ENCODE measurements at places on chromosomes 1 and 21.

GRCh38 chr21:37421306-37421705 is 54.7 kb downstream of the DYRK1A start:
- DNase-seq = no peak

GRCh38 chr1:33381977-33382376 is 48.9 kb downstream of the PHC2 start:
- no peak for DNase-seq

GRCh38 chr1:205381305-205381704 is 24.6 kb upstream of the KLHDC8A start:
- DNase-seq = no peak

DNA sequence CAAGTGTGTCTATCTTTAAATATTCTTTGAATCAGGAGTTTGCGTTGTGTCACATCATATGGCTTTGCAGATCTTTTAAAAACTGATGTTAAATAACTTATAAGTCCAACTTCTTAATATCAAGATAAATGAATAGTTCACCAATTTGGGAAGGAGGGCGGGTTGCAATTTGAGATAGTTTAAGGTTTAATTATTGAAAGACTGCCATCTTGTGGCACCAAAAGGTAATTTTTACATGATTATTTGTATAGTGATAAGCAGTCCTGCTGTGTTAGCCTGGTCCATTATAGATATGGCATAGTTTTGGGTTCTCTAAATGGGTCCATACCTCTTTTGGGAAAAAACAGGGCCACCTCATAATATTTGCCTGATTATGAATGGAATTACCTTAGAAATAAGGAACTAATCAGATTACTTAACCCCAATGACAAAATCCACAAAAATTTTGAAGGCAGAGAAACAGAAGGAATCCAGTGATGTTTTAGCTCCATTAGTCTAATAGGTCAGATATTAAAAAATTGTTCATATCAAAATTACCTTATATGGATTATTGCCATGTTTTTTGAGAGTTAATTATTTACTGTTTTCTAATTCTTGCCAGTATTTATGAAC is 64.3 kb downstream of the PRKAA2 start:
- DNase-seq = no peak

GRCh38 chr1:184322253-184322652 is 64.6 kb upstream of the C1orf21 start:
- DNase-seq = no peak

DNA sequence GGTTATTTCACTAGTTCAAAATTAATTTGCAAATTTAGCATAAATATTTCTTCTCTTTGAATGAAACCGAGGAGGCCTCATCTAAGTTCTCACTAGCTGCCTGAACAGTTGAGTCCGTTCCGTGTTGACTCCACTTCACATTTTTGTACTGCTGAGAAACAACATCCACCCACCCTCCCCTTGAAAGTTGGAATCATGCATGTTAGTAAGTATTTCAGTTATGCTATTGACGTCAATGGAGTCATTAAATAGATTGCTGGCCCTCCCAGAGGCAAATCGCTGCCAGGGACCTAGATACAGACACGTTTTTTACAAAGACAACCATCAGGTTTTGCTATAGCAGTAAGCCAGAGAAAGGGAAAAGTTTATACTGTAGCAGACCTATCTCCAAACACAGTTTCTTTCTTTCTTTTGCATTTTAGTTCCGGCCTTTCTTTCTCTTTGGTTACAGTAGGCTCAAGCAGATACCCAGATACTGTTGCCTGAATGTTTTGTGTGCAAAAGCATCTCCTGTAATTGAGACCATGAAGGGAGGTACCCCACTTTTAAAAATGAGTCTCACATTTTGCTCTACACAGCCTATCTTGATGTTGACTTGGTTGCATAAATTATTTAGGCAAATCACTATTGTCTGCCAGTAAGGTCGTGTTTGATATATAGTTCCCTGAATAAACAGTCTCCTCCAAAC is 262.6 kb upstream of the SGIP1 start:
- no peak for DNase-seq

DNA sequence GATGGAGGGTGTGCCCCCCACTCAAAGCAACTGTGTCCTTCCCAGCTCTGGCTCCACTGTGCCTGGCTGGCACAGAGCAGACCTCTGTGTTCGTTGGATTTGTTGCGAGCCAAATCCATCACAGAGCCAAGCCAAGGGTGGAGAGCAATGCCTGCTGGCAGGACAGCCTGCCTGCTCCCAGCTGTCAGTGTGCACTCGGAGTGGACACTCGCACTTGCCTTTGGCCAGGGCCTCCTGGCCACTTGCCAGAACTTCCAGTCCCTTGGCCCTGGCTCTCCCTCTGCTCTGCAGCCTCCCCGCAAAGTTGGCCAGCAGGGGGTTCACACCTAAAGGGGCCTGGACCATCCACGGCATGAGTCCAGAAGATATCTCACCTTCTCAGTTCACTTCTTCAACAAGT is 16.4 kb downstream of the HEYL start:
- DNase-seq = no peak

- no peak for DNase-seq
Observed at GRCh38 chr1:212302745-212303383, 17.7 kb downstream of the PPP2R5A start.

GRCh38 chr1:12540580-12541273 is 77.3 kb downstream of the DHRS3 start:
- no peak for DNase-seq

DNA sequence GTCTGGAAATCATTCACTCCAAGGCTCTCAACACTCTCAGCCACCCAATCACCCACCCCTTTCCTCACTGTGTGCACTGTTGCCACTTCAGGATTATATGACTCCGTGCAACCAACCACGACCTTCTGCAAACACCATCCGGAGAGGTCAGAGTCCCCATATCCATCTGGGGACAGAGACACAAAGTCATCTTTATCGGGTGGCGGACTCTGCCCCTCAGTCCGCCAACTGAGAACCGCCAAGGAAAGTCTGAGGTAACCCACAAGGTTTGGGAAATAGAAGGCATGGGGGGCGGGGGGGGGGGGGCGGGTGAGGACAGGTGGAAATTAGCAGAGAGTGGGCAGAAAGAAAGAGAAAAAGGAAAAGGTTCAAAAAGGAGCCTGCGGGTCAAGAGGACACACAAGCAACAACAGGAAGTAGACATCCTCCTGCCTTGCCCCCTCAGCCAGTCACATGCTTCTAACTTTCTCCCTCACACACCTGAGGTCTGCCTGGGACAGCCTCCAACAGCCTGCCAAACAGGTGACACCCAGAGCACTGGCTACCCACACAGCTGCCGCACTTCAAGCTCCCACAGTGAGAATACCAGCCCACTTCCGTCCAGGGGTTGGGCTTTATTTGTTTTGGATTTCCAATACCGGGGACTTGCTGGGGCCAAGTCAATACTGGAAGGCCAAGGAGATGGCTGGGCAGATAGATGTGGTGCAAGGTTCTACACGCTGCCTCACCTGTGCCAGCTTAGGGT is 58.1 kb downstream of the SSBP3 start:
- DNase-seq = no peak

- DNase-seq = no peak
Observed at GRCh38 chr1:25556791-25557476, 13.5 kb downstream of the LDLRAP1 start.

DNA sequence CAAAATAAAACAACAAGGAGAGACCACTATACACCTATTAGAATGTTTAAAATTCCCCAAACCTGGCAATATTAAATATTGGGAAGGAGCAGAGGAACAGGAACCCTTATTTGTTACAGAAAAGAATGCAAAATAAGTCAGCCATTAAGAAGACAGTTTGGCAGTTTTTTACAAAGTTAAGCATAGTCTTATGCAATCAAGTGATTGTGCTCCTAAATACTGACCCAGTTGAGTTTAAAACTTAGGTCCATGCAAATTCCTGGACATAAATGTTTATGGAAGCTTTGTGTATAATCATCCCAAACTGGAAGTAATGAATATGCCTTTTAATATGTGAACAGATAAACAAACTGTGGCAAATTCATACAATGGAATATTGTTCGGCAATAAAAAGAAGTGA is 72.9 kb upstream of the RGS4 start:
- DNase-seq = no peak

DNA sequence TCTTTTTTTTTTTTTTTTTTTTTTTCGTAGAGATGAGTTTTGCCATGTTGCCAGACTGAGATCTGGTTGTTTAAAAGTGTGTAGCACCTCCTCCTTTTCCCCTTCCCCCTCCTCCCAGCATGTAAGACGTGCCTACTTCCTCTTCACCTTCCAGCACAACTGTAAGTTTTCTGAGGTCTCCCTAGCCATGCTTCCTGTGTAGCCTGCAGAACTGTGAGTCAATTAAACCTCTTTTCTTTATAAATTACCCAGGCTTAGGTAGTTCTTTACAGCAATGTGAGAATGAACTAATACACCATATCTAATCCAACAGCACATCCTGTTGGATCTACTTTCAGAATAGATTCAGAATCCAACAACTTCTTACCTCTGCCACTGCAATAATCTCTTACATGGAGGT is 111.1 kb downstream of the CLIC6 start:
- DNase-seq = no peak

DNA sequence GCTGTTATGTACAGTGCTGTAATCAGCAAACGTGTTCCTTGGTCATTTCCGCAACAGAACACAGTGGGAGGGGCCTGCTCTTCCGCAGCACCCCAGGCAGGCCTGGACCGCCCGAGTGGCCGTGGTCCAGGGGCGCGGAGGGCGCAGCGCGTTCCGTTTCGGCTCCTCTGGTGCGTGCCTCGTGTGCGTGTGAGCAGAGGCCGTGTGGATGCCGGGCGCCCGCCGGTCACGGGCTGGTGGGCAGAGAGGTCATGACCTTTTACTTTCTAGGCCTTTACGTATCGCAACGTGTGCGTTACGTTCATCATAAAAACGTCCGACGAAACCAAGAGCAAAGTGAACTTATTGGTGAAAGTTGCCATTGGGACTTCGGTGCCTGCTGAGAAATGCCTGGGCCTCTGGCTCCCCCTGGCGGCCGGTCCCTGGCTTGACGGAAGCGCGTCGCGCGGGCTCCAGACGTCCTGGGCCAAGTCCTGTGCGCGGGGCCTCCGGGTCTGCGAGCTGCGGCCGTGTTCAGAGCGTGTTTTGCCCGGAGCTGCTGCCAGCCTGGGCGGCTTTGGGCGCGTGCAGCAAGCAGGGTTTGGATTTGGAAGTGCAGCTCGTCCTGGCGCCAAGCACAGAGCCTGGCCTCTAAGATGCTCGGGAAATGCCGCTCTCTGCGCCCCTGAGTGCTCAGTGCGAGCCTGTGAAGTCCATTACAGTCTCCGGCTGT is 34.4 kb downstream of the COL18A1 start:
- peak; percentile 74 for DNase-seq

- DNase-seq = no peak
Observed at GRCh38 chr1:244046907-244047611, 4.0 kb upstream of the ZBTB18 start.

- no peak for DNase-seq
Observed at GRCh38 chr1:185279571-185279970, 37.5 kb downstream of the IVNS1ABP start.

- DNase-seq = no peak
Observed at GRCh38 chr1:234373959-234374254, 651 bp downstream of the COA6 start.

GRCh38 chr1:61451572-61451968 is 273.4 kb downstream of the TM2D1 start:
- no peak for DNase-seq

DNA sequence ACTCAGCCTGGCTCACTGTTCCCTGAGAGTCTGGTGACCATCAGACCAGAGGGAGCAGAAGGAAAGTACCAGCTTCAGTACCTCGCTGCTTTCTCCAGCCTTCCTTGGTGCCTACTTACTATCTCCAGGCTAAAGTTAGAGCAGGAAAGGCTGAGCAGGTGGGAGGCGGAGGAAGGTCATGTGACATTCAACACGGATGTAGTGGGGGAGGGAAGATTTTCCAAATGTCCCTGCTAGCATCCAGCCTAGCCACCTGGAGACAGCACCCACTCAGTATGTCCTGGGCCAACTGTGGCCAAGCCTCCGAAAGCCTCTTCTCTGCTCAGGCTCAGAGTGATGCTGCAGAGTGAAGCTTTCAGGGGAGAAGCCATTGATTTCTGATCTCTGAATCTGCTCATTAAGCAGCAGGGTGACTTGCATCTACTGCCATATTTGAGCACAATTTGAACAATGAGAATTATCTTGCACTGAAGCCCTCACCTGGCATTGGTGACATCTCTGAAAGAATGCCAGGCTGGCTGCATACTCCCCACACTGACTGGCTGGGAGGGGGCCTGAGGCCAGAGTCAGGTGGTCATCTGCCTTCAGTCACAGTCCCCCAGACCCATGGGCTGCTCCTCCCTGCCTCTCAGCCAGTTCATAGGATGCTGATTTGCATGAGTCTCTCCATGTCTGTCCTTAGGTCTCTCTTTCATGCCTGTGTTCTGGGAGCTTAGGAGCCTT is 86.2 kb downstream of the KCND3 start:
- DNase-seq = no peak

- DNase-seq = no peak
Observed at GRCh38 chr1:28582248-28582615, 9.8 kb upstream of the RAB42 start.

DNA sequence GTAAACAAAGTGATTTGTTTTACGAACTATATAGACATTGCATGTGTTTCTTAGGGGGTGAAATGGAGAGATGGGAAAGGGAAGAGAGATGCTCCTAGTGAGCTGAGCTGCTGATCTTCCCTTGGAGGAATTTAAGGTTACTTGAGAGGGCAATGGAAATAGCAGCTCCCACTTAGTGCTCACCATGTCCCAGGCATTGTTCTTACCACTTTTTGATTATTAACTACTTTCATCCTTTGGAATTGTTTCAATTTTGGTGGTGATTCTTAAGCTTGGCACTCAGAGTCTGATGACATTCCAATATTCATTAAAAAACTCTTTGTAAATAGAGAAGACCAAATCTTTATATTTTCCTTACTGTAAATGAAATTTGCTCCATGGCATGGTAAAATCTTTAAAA is 124.9 kb downstream of the ITSN1 start:
- no peak for DNase-seq

DNA sequence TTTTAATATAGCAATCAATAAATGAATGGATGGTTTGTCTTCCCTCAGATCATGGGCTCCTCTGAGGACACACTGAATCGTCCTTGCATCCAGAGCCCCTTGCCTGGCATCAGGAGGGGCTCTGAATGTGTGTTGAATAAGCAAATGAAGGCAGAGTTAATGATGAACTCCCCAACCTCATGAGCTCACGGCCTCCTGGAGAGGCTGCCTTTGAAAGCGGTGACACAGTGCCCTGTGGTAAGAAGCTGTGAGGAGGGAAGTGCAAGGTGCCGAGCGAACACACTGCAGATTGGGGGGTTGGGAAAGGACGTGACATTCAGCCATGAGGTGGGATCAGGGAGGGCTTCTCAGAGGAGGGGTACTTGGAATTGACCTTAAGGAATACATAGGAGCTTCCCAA is 3.2 kb upstream of the PARS2 start:
- DNase-seq = no peak

GRCh38 chr21:43957611-43958362 is 54.3 kb upstream of the TRAPPC10 start:
- DNase-seq = no peak

- DNase-seq = no peak
Observed at GRCh38 chr1:228008391-228009115, 1.8 kb downstream of the WNT3A start.

DNA sequence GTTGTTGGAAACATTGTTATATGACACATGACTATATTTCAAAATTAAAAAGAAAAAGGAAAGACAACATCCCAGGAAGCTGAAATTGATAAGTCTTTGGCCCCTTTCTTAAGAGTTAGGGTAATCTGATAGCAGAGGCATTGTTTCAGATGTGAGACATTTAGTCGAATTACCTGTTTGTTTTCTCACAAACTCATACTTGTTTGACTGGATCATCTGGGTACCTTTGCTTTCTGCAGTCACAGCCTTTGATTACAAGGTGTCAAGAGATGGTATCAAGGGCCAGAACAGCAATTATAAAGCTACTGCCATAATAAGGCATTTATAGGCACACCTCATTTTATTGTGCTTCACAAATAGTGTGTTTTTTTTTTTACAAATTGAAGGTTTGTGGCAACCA is 136.3 kb downstream of the DUSP10 start:
- no peak for DNase-seq
